ENCODE measurements at places on chromosomes 6 and 20.

DNA sequence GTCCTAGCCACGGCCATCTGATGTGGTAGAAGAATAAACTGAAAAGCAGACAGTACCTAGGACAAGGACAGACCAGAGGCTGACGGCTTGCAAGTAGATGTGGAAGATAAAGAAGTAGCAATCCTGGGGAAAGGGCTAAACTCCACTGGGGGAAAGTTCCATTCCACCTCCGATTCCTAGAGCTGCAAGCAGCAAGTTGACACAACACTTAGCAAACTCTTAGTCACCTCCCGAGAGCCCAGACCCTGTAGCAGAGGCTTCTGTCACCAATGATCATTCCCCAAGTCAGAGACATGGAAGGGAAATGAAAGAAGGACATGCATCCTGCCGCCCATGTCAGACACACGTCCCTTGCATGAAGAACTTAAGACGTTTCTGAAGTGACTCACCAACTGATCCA lies 99.2 kb upstream of the RPS6KA2 start:
- no peak for DNase-seq

DNA sequence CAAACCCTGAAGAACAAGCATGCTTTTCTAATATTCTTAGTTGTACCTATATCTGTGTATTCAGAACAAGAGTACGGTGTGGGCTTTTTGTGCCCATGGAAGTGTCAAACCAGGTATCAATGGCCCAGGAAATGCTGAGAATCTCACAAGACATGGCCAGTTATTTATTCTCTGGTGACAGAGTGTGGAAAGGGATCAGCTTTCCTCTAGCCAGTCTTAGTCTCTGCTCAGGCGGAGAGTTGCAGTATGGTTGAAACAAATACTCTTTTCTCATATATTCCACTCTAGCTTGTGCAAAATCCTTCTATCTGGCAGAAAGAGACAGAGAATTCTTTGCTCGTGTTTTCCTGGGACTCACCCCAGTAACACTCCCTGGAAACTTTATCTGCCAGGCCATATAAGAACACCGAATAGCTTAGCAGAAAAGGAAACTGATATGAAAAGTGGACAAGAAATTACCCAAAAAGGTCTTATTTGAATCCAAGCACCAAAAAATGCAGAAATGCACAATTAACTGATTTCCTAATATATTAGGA lies 173.3 kb upstream of the RSPO3 start:
- no peak for DNase-seq

DNA sequence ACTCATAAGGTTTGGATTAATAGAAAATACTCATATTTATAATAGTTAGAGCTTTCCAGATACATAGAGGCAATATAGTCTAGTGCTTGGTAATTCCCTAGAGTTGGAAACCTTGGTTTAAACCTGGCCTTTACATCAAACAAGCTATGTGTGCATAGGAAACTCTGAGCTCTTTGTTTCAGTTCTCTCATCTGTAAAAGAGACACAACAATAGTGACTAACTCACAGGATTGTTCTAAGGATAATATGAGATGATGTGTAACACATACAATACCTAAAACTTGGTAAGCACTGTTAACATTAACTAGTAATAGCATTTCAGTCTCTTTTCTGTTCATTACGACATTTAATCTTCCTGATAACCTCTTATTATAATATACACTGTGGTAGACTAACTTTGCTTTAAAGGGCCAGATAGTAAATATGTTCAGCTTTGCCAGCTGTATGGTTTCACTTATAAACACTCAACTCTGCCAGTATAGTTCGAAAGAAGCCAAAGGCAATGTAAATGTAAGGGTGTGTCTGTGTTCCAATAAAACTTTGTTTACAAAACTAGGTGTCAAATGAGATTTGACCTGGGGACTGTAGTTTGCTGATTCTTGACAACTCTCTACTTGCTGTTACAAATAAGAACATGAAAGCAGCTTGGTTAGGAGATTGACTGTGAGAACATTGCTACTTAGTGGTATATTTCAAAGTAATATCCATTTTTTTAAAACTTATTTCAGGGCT lies 370.6 kb upstream of the FLRT3 start:
- peak; percentile 84 for DNase-seq

GRCh38 chr6:424741-425417 lies 33.3 kb downstream of the IRF4 start:
- no peak for DNase-seq

DNA sequence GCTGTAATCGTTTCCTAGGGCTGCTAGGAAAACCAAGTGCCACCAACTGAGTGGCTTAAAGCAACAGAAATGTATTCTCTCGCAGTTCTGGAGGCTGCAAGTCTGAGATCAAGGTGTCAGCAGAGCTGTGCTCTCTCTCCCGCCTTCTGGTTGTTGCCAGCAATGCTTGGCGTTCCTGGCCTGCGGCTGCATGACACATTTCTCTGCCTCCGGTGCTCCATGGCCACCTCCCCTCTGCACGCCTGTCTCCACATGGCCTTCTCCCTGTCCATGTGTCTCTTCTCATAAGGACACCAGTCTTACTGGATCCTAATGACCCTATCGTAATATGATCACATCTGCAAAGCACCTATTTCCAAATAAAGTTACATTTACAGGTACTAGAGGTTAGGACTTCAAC lies 91.7 kb upstream of the AKAP12 start:
- no peak for DNase-seq

DNA sequence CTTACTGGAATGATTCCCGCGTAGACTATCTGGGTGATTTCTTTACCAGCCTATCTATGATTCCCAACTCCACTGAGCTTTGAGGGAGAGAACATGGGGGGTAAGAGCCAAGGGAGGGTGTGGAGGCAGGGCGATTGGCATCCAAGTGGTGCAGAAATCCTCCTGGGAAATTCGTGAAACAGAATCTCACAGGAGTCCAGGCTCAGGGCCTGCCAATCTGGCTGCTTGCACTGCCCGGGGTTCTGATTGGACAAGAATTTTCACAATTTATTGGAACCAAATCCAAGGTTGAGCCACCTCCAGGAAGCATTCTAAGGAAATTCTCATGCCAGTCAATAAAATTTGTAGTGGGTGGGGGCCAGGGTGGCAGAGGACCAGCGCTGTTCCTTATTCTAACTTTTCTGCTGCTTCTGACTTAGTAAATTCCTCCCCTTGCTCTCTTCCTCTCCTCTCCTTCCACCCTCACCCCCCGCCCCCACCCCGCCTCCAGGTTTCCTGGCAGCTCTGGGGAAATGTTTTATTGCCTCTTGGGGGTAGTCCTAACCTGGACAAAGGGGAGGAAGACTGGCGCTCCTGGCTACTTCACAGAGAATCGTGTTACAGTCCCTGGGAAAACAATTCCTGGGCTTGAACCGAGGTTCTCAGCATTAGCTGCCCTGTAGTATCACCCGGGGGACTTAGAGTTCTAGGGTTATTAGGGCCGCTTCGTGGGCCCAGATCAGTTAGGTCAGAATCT lies 3.1 kb downstream of the BMP6 start:
- no peak for DNase-seq

GRCh38 chr6:47342824-47343223 lies 33.1 kb upstream of the TNFRSF21 start:
- no peak for DNase-seq

GRCh38 chr20:11907621-11908020 lies 10.1 kb upstream of the BTBD3 start:
- no peak for DNase-seq

- peak; percentile 11 for DNase-seq
These were observed 59.0 kb downstream of the RIN2 start for GRCh38 chr20:19817017-19817416.

DNA sequence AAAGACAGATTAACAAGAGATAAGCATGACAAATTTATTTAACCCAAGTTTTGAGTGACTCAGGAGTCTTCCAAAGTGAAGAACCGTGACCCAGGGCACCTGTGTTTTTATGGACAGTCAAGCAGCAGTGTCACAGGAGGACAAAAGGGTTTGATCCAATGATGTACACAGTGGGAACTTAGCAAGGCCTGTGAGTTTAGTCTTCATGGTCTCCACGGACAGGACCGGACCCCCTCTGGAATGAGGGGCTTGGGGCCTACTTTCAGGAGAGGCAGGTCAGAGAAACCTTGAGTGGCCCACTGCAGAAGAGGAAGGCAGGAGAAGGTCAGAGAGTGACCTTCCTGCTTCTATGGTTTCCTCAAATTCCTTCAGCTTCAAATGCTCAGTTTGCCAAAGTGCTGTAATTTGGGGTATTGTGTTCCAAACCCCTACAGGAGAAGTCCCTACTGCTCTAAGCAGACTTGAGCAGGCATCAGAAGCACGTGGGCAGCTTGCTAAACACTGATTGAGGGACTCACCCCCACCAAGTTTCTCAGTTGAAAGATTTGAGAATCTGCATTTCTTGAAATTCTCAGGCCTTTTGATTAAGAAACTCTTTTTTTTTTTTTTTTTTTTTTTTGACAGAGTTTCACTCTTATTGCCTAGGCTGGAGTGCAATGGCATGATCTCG lies 26.4 kb upstream of the ZMYND8 start:
- DNase-seq = no peak

DNA sequence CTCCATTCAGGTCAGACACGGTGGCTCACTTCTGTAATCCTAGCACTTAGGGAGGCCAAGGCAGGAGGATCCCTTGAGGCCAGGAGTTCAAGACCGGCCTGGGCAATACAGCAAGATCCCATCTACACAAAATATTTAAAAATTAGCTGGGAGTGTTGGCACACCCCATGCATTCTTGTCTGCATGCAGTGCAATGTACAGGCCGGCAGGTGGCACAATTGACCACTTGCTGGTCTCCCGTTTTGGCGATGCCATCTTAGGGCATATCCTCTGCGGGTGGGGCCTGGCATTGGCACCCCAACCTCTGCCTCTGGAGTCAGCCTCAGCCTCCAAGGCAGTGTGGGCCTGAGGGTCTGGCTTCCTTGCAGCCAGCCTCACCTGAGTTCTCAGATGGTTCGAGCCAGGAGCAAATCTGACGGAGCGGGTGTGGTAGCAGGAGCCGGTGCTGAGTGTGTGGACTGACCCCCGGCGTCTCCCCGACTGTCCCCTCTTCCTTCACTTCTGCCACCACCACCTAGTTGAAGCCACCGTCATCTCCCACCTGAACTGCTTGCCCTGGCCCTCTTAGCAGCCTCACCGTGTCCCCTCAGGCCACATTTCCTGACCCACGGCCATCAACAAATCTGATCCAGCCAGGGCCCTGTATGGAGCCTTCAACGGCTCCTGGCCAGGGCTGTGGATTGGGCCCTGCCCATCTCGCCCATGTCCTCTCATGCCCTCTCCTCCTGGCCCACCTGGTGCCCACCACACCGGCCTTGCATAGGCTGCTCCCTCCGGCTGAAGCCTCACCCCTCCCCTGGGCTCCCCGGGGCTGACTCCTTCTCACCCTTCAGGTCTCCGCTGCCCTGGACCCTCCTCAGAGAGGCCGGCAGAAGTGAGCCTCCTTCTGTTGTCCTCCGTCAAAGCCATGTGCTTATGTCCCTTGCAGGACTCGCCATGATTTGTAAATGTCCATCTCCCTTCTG lies 44.0 kb downstream of the EFCAB8 start:
- DNase-seq = peak; percentile 37

DNA sequence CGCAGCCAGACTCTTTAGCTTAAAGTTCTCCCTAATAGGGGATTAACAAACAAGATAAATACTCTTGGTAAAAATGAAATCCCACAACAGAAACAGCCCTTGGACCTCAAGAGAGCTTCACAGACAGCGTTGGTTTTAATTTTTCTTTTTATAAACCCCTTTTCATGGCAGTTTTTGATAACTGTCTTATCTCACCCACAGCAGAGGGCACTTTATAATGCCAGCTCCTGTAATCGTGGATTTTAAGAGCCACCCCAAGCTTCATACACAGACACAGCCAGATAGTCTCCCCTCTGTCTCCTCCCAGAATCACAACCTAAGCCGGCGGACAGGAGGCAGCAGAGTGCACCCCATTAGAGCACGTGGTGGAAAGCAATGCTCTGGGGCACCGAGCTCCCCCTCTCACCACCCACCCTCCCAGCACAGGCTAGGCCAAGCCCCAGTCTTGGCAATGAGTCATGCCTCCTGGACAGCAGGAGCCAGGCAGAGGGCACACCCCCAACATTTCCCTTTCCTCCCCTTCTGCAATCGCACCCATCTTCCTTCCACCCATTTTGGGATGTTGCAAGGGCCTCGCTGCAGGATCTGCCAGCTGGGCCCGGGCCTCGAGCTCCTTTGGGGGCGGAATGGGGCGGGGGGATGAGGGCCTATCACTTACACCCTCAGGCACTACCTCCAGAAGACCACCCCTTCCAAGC lies 2.4 kb downstream of the JAG1 start:
- peak; percentile 88 for DNase-seq

DNA sequence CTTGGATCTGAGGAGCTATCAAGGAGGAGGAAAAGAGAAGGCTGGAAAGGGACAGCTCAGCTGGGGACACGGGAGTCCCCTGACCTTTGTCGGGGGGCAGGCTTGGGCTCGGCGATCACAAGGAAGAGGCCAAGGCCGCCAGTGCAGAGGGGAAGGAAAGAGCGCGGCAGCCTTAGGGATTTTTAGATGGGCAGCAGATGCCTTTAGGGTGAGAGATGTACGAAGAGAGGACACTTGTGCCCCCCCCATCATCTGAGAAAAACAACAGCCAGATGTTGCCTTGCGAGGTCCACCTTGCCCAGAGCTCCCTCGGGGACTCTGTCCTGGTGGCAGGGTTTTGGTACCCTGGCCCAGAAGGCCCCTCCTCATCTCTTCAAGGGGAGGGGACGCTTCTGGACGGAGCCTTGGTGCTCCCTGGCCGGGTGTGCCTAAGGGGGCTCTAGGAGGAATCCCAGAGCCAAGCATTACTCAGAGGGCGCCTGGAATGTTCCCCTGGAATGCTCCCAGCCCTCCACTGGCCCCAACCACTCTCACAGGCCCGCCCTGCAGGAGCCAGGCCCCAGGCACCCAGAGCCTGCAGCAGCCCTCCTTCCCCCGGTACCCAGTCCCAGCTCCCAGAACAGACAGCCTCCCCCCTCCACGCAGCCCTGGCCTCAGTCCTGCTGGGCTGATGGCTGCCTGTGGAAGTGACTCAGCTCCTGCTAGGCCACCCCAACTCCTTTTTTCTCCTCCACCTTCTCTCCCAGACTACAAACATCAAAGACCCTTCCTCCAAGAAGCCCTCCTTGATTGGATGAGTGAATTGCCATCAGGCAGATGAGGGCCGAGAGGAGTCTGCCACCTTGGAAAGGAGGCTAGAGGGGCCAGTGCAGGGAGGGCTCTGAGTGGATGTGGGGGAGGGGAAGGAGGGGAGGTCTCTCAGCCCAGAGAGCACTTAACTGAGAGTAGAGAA lies 1.8 kb downstream of the ADAM33 start:
- DNase-seq = peak; percentile 62

GRCh38 chr20:17956099-17956685 lies 12.4 kb downstream of the SNX5 start:
- no peak for DNase-seq
